ENCODE measurements at places on chromosomes 5 and 9.

GRCh38 chr9:4902135-4902475 is 83.0 kb upstream of the JAK2 start:
- DNase-seq: no peak

GRCh38 chr9:28909526-28909925 is 1336.2 kb upstream of the C9orf72 start:
- no peak for DNase-seq

DNA sequence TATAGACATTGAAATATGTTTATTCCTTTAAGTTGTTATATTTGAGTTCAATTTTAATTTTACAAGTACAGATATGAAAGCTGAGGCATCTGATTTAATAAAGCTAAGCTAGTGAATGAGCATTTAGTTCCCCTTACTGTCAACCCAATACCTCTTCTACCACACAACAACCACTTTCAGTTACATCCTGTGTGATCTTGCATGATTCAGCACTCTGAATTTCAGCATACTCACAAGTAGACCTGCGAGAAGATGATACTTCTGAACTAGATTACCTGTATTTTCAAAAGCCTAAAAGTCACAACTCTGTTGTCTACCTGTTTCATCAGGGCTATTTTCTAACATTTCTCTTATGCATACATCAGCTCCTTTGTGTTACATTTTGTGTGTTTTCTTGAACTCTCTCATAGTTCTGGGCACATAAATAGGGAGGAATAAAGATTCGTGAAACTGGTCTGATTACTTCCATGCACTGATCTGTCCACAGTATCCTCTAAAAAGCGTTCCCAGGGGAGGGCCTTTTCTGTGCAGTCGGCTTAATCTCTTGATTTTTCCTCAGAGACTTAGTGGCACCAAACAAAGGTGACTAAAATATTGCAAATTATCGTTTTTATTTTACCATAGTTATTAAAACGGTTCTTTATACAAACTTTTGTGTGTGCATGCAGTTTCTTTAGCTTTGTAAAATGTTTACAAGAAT is 2025.5 kb upstream of the NUDT12 start:
- DNase-seq: no peak

- no peak for DNase-seq
Measured at GRCh38 chr5:144284931-144285502, 114.3 kb downstream of the KCTD16 start.

GRCh38 chr9:81574405-81574804 is 114.9 kb downstream of the TLE1 start:
- DNase-seq: no peak

GRCh38 chr9:97367729-97368128 is 44.2 kb upstream of the TDRD7 start:
- no peak for DNase-seq

DNA sequence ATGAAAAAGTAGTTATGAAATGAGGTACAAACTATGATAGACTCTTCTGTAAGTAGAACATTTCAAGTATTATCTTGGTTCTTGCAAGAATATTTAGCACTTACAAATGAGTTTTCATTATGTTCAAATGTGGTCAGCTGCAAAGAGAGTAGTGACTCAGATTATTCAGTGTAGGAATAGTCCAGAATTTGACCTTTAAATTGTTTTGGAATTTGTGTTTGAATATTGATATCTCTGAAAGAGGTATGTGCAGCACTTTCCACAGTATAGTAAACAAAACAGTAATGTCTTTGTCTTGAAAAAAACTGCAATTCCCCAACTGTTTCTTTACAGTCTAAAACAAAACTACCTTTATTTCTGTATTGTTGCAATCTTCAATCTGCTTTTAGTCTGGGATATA is 56.1 kb downstream of the WDR70 start:
- DNase-seq: no peak

- DNase-seq: no peak
Measured at GRCh38 chr9:131673531-131673930, 66.3 kb downstream of the RAPGEF1 start.
